ENCODE measurements at places on chromosomes 3 and 15. TPM values are rescaled to one million over a fixed set of nuclear protein-coding genes. Genes with fewer than 3 reads are reported as not detected.

DNA sequence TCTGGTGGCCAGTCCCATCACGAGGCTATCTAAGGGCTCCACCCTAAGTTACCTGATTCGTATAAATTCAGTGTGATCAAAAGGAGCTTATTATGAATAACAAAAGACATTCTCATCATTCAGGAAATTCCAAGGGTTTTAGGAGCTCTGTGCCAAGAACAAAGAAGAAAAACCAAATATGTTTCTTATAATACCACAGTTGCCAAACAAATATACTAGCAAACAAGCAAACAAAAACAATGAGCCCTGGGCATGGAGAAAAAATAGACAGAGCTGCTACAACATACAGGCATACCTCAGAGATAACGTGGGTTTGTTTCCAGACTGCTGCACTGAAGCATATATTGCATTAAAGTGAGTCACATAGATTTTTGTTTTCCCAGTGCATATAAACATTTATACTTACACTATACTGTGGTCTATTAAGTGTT is 20.2 kb upstream of the CFAP161 start:
- DNase-seq, result no peak

GRCh38 chr3:64627471-64628321 is 60.1 kb downstream of the ADAMTS9 start:
- DNase-seq, result peak; percentile 42

GRCh38 chr15:80570553-80570952 is 124.6 kb upstream of the ABHD17C start:
- DNase-seq, result no peak

DNA sequence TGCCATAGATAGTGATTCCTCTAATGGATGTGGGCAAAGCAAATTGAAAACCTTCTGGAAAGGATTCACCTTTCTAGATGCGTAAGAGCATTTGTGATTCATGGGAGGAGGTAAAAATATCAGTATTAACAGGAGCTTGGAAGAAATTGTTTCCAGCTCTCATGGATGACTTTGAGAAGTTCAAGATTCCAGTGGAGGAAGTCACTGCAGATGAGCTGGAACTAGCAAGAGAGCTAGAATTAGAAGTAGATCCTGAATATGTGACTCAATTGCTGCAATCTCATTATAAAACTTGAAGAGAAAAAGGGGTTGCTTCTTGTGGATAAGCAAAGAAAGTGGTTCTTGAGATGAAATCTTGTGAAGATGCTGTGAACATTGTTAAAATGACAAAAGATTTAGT is 88.0 kb upstream of the ACKR4 start:
- DNase-seq, result no peak

- no peak for DNase-seq
These were observed 57.8 kb upstream of the C15orf39 start for GRCh38 chr15:75143738-75144334.

DNA sequence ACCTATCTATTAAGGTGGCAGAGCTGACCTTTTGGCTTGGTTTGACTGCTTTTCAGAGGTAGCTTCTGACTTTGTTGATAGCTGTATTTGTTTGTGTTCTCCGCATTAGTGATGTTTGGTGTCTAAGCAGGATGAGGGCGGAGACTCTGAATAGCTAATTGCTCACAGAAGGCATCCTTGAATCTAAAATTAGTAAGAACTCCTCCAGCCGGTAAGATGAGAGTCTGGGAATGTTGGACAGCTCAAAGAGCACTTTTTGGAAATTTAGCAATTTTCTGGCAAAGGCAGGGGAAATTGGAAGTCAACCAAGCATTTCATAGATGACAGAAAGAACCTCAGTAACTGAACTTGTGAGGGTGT is 174.1 kb downstream of the KLHL25 start:
- DNase-seq, result peak; percentile 69

DNA sequence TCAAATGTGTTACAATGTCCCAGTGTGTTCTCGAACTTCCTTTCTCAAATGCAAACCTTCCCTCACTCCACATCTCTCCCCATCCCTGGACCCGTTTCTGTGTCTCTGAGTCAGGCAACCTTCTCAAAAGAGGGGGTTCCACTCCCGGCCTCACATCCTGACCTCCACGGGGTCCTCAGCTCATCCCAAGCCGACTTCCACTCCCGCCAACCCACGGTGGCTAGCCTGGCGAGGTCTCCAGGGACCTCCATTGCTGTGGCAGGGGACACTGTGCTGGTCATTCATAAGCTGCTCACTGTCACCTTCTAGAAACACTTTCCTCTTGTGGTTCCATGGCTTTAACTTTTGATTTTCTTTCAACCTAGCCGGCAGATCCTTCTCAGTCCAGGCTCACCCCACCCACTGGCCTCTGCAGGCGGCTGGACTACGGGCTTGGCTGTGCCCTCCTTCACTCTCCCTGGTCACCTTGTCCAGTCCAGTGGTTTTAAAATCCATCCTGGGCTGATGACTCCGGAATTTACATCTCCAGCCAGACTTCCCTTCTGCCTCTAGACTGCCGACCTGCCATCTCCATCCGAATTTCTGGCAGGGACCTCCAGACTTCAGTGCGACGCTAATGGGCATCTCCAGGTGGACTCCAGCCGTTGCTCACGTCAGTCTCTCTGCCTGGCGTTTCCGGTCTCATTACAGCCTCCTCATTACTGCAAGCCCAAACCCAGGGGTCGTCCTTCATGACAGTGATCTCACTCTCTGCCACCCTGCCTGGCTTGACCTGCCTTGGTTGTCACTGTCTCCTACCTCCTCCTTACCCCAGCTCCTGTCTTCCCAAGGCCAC is 20.0 kb downstream of the ABTB1 start:
- no peak for DNase-seq

AHSG gene
- not detected for total RNA-seq

SPG11 gene
- 40.2 TPM for total RNA-seq

CYP11A1 gene
- total RNA-seq, result not detected

PCCB gene
- 45.0 TPM for total RNA-seq

CLDN16 gene
- total RNA-seq, result not detected
